ENCODE measurements at places on chromosomes 6 and 20.

DNA sequence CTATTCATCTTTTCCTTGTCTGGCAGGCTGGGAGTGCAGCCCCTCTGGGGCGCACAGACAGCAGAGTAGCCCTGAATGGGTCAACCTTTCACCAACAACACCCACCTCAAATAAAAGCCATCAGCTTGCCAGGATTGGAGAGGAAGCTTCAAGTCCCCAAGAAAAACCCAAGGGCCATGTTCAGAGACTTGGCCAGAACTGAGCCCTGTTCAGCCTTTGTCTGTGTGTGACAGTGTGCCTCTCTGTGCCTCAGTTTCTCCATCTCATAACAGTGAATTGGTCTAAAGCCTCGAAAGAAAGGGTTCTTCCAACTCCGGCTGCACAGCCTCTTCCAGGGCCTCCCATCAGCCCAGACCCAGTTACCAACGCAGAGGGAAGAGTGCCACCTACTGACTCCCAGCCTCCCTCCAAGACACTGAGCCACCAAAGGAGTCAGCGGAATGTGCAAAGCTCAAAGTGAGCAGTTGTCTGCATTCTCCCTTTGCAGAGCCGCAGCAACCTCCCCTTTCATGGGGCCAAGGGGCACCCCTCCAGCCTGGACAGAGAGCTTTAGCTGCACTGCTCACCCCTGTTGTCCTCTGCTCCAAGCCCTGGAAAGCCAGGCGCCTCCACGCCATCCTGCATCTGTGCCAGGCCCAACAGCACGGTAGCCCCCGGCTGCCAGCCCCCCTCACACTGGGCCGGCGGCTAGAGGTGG lies 82.7 kb upstream of the TOP1 start:
- DNase-seq, result peak; percentile 65

DNA sequence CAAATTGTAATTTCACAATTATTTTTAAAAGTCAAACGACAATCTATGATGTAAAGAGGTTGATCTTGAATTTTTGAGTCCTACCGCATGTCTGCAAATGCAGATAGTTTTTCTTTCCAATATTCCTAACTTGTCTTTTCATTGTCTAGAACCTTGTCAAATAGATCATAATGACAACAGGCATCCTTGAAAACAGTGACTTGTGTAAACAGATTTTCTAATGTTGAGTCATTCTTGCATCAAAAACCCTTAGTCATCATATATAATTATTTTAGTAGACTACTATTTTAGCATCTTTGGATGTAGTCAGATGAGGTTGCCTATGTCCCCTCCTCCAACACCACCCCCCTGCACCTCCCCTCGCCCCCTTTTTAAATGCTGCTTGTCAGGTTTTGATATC lies 43.8 kb downstream of the BMP6 start:
- DNase-seq, result peak; percentile 60

- no peak for DNase-seq
Measured at GRCh38 chr6:41191569-41191968, 9.4 kb downstream of the TREML2 start.

GRCh38 chr20:20832715-20833114 lies 120.3 kb upstream of the RALGAPA2 start:
- no peak for DNase-seq

- peak; percentile 28 for DNase-seq
Measured at GRCh38 chr6:35804996-35805736, at the start of gene LHFPL5. Gene LHFPL5 (plus strand): TSS chr6:35805352. CDS start chr6:35805671, 319 bp downstream.

DNA sequence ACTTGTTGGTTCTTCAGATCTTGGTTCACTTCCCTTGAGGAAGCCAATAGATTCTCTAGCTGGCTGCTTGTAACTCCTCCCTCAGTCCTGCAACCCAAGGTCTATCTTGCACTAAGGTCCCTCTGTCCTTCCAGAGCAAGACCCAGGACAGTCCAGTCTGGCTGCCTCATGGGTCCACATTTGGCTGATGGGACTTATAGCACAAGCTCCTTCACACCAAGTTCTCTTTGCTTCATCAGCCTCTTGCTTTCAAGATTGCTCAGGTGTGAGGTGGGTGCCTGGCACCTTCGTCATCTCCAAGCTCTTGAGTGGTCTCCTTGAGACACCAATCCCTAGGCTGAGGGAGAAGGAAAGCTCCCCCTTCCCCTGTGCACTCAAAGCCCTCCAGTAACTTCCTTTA lies 28.3 kb downstream of the NSFL1C start:
- no peak for DNase-seq

- no peak for DNase-seq
Measured at GRCh38 chr6:11270030-11271027, 37.9 kb upstream of the NEDD9 start.

- no peak for DNase-seq
Measured at GRCh38 chr6:109531446-109531845, 48.4 kb upstream of the ZBTB24 start.

GRCh38 chr20:50734730-50735679 lies 3.6 kb downstream of the PARD6B start:
- DNase-seq, result no peak

- no peak for DNase-seq
Measured at GRCh38 chr6:105896052-105896820, 189.9 kb upstream of the PRDM1 start.

DNA sequence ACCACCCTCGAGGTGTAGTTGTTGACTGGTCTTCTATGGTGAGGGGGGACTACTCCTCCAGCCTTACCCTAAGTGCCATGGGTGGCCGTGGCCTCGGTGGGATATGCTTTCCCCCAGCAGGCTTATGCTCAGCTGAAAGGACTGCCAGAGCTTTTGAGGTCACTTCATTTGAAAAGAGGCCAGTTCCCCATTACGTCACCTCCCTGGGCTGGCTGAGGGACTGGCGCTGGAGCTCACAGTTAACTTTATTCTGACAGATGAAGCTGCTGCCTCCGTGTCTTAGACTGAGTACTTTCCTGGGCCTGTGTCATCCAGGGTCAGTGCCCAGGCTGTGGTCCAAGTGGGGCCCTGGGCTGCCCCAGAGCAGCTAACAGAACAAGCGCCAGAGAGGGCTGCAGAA lies 42.8 kb upstream of the PCMTD2 start:
- DNase-seq, result peak; percentile 24

DNA sequence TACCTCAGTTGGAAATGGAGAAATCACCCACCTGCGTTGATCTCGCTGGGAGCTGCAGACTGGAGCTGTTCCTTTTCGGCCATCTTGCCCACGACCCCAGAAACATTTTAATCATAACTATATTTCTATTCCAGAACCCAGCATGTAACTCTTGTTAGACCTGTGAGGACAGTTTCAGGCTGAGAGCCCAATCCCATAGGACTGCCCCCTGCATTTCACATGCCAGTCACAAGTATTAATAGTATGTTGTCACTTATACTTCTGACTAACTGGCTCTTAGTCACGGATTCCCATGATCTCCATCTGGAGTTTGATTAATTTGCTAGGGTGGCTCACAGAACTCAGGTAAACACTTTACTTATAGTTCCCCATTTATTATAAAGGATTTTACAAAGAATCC lies 96.0 kb upstream of the PRND start:
- DNase-seq, result no peak

- DNase-seq, result no peak
Measured at GRCh38 chr6:71047417-71047816, 90.6 kb upstream of the B3GAT2 start.

GRCh38 chr20:24580006-24580405 lies 110.6 kb downstream of the SYNDIG1 start:
- DNase-seq, result peak; percentile 12

DNA sequence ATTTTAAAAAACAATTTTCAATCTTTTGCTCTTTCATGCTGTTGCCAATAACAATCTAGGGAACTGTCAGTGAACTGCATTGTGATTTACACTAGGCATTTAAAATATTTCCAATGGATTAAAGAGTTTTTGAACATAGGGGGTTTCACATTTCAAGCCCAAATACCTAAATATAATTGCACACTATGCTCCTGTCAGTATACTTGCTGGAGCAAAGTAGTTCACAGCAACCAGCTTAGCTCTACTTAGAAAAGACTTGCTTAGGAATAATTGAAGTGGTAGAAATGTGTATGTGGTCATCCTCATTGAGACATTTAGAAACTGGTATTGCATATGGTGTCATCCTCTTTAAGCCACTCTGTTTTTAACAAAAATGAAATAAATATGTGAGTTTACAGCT lies 41.7 kb upstream of the REV3L start:
- DNase-seq, result no peak

- no peak for DNase-seq
Measured at GRCh38 chr20:22910287-22910852, 124.7 kb upstream of the SSTR4 start.

DNA sequence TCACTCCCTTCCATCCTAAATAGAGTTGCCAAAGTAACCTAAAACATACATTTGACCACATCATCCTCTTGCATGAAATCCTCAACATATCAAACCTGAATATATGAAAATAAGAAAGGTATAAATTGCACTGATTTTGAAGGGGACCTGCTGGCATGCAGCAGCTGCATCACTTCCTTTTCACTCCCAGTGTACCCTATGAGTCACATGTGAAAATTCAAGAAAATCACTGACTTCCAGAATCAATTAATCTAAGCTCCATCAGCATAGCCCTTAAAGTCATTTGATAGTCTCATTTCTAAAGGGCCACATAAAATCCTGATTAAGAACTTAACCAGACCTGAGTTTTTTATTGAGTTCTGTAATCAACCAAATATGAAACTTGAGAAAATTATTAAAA lies 24.3 kb downstream of the SNX14 start:
- DNase-seq, result peak; percentile 46

DNA sequence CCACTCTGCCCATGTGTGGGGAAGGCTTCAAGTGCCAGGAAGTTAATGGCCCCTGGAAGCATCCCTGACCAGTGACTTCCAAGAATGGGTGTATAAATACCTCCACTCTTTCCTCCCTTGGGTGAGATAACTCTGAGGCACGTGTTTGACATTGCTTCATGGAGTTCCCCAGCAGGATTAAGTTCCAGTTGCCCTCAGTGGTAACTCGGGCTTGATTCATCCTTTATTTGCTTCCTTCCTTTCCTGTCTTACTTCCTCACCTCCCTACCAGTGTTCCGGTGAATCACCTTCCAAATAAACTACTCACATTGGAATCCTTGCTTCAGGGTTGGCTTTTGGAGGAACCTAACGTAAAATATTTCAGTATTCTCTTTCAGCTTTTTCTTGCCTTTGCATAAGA lies 84.6 kb upstream of the JAG1 start:
- no peak for DNase-seq

DNA sequence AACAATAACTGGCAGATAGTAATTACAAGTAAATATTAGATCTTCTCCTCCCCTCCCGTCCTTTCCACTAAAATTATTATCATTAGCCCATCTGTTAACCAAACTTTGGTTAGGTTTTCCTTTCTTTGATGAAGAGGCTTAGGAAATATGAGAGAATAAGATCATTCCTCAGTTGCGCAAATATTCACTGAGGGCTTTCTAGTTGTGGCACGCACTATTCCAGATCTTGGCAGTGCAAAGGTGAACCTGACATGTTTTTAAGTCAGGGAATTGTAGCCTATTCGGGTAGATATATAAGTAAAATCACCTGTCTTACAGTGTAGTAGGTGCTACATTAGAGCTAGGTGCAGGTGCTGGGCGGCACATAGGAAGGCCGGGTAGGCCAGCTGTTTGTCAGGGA lies 31.1 kb downstream of the RNF217 start:
- no peak for DNase-seq

DNA sequence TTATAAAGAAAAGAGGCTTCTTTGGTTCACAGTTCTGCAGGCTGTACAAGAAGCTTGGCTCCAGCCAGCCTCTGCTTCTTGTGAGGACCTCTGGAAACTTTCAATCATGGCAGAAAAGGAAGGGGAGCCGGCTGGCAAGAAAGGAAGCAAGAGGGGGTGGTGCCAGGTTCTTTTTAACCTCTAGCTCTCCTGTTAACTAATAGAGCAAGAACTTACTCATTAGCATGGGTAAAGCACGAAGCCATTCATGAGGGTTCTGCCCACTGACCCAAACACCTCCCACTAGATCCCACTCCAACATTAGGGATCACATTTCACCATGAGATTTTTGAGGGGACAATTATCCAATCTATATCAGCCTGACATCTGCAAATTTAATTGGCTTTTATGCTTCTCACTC lies 347.1 kb downstream of the GRIK2 start:
- DNase-seq, result no peak

DNA sequence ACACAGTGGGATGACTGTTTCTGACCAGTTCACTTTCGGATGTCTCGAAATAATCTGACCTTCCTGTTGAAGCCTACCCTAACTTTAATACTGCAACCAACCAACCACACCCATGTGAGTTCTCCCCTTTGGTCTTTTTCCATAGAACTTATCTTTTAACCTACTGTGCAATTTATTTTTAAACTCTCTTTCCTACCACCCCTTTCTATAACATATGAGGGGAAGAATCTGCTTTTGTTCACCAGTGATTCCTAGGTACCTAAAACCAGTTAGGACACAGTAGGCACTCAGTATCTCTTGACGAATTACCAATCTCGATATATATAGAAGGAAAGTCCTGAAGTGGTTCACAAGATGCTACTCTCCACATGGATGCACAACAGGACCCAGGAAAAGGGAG lies 7.0 kb downstream of the COX7A2 start:
- no peak for DNase-seq

DNA sequence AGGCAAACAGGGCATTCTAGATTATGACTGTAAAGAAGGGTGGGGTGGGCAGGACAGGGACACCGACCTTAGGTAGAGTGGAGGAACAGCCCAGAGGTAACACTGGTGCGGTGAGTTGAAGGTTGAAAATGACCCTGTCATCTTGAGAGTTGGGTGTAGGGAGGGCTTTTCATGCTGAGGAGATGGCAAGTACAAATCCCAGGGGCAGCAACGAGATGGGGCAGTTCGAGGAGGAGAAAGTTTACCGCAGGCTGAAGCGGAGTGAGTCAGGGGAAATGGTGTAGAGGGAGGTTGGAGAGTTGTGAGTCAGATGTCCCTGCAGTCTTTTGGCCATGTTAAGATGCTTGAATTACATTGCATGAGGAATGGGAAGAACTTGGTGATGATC lies 101.1 kb downstream of the HIVEP1 start:
- DNase-seq, result peak; percentile 84

- no peak for DNase-seq
Measured at GRCh38 chr6:79671600-79672266, 40.6 kb downstream of the SH3BGRL2 start.

- no peak for DNase-seq
Measured at GRCh38 chr6:3102875-3103274, 15.6 kb upstream of the BPHL start.

DNA sequence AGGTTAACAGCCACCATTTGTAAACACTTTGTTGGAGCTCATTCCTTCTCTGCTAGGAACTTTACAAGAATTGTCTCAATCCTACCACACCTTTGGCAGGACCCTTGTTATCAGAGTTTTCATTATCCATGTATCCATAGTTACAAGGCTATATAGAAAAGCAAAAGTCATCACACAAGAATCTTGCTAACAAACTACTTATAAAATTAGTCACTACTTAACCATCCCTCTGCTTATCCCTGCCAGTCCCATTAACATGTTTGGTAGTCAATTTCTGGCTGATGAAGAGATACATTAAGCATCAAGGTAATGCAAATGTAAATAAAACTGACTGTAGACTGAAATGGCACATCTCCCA lies 10.4 kb downstream of the ZSWIM3 start:
- DNase-seq, result peak; percentile 81

GRCh38 chr6:71224011-71224410 lies 64.6 kb upstream of the OGFRL1 start:
- no peak for DNase-seq
